Activated naive CD8-positive, alpha-beta T cell treated with anti-CD3 and anti-CD28 coated beads for 36 hours (primary cell): ENCODE measurements at places on chromosomes 16 and 17. TPM values are rescaled to one million over a fixed set of nuclear protein-coding genes. Genes with fewer than 3 reads are reported as not detected.

The NOL3 gene
- 6.4 TPM for total RNA-seq

The NGFR gene
- total RNA-seq: not detected

The TSEN54 gene
- total RNA-seq: 45.5 TPM

The CLEC18A gene
- total RNA-seq: not detected

The GAS7 gene
- total RNA-seq: 1.2 TPM

DNA sequence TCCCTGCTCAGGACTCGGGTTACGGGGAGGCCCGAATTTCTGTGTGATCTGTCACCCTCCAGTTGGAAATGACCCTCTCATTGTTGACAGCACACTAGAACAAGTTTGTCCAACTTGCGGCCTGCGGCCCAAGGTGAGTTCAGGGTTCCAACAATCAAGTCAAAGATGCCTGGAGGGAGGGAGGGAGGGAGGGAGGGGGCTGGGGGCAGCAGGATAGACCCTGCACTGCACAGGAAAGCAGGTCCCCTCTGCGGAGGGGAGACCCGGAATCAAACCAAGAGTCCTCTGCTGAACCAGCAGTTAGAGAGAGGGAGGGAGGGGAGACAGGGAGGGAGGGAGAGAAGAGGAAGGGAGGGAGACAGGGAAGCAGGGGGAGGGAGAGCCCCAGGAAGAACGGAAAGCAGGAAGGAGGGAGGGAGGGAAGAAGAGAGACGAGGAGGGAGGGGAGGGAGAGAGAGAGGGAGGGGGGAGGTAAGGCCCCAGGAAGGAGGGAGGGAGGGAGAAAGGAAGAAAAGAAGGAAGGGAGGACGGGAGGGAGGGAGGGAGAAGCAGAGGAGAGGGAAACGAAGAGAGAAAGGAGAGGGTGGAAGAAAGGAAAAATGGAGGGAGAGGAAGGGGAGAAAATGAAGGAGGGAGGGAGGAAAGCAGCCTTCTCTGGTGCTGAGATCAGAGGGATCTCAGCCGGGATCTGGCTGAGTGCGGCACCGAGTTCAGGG lies 96.7 kb upstream of the CDH5 start:
- no peak for DNase-seq

GRCh38 chr16:58048494-58049231 lies 23.1 kb downstream of the MMP15 start:
- no peak for DNase-seq

DNA sequence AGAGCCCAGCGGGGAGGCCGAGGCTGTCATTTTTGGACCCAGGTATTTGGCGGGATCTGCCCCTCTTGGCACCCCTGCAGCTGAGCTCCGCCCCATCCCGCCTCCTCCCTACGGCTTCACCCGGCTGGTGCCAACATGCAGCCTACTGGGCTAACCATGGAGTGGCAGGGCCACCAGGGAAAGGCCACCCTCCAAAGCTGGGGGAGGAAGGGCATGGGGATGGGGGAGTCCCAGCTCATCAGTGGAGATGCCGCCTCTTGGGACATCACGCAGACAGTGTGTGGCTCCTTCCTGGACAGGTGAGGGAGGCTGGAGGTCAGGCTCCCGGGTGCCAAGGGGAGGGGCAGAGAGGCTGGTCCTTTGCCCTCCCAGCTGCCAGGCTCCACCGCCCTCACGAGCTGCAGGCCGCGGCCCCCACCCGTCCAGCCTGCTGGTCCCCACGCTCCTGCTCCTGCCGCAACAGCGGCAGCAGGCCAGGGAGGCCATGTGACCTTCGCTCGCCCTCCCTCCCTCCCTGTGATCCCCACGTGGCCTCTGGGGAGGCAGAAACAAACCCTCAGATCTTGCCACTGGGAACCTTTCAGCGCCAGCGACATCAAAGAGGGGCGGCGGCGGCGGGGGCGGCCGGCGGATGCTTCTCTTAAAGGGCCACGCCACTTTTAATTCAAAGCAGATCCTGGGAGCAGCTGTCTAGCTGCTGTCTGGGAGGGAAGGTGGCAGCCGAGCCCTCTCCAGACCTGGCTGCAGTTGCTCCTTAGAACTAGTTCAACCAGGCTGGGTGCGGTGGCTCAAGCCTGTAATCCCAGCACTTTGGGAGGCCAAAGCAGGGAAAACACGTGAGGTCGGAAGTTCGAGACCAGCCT lies 6.8 kb upstream of the NOTUM start:
- peak; percentile 91 for DNase-seq

DNA sequence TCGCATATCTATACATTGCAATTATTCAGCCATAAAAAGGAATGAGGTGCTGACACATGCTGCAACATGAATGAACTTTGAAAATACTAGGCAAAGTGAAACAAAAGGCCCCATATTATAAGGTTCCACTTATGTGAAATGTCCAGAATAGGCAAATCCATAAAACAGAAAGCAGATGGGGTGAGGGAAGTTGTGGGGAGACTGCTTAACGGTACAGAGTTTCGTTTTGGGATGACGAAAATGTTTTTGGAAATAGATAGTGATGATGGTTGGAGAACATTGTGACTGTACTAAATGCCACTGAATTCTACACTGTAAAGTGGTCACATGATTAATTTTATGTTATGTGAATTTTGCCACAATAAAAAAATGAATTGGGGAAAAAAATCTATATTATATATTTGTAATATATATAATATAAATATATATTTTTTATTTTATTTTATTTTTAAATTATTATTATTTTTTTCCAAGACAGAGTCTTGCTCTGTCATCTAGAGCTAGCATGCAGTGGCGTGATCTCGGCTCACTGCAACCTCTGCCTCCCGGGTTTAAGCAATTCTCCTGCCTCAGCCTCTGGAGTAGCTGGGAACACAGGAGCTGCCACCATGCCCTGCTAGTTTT lies 4.2 kb upstream of the GNA13 start:
- DNase-seq: no peak

GRCh38 chr17:28735242-28735722 lies 6.7 kb downstream of the NEK8 start:
- DNase-seq: no peak

- DNase-seq: no peak
Observed at GRCh38 chr16:78660795-78661194, 561.3 kb downstream of the WWOX start.

DNA sequence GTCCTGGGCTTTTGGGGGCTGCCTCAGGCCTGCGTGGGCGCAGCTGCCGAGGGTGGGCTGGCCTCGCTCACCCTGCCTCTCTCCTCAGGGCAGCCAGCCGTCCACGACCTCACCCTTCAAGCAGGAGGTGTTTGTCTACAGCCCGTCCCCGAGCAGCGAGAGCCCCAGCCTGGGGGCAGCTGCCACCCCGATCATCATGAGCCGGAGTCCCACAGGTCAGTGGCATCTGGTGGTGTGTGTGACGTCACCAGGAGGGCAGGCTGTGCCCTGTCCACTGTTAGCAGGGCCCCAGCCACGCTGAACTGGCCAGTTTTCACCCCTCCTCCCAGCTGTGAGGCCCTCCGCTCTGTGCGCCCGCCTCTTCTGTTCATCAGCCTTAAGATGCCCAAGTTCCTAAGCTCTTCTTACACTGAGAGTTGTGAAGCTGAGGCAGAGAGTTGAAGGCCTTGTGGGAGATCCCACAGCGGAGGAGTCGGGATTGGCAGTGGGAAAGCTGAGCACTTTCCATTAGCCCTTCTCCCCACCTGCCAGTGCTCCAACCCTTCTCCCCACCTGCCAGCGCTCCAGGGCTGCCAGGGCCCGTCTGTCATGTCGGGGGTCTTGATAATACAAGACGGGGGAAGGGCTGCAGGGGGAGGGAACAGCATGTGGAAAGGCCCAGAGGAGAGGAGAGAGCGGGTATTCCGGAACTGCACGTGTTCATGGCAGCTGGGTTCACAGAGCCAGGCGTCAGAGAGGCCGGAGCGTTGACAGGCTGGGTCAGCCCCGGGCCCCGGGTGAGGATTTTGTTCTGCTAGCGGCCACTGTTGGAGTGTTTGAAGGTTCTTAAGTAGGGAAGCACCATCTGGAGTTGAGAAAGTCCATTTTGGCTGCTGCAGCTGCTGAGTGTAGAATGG lies 36.3 kb downstream of the OR1D5 start:
- no peak for DNase-seq

- no peak for DNase-seq
Observed at GRCh38 chr17:7887038-7887481, 1.5 kb upstream of the CHD3 start.

DNA sequence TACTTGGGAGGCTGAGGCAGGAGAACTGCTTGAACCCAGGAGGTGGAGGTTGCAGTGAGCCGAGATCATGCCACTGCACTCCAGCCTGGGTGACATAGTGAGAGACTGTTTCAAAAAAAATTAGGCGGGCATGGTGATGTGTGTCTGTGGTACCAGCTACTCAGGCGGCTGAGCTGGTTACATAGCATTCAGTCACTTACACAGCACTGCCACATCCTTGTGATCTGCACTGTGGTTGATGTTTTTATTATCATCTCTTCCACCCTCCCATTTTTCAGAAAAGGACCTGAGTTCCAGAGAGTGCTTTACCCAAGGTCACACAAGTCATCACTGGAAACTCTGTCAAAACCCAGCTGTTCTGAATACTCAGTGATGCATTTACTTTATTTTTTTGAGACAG lies 14.8 kb upstream of the KPNB1 start:
- no peak for DNase-seq

GRCh38 chr17:51685287-51685909 lies 425.1 kb downstream of the UTP18 start:
- no peak for DNase-seq

GRCh38 chr17:28879886-28880571 lies 17.5 kb downstream of the FLOT2 start:
- DNase-seq: no peak

DNA sequence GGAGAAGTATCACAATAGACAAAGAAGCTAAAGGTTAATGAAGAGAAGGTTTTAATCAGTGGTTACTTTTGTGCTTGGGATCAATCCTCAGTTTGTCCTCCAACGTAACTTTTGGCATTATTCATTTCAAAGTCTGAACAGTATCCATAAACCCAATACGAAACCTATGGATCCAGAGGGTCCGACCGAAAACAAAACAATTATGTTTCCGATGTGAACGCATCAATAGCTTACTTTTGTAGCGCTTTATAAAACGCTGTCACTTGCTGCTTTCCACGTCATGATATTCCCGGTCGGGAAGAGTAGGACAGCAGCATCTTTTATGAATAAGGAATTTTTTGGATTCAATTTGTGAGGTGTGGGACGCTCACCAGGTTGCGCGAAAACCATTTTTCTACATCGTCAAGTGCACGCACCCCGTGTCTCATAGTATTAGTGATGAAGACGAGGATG lies 383.8 kb downstream of the ZFHX3 start:
- no peak for DNase-seq

DNA sequence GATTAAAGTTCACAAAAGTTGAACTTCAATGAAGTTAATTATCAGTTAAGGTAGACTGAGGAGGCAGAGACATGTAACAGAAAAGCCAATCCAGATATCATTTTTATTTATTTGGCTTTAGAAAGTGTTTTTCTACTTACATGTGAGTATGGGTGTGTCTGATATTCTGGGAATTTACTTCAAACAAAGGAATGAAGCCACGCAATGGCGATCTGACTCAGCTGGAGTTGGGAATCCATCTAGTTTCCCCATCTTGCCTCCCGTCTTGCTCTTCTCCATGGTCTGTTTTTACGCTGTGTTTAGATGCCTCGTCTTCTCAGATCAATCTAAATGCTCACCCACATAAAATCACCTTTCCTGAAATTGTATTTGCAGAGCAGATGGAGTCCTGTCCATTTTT lies 1.7 kb upstream of the KCNJ16 start:
- no peak for DNase-seq

DNA sequence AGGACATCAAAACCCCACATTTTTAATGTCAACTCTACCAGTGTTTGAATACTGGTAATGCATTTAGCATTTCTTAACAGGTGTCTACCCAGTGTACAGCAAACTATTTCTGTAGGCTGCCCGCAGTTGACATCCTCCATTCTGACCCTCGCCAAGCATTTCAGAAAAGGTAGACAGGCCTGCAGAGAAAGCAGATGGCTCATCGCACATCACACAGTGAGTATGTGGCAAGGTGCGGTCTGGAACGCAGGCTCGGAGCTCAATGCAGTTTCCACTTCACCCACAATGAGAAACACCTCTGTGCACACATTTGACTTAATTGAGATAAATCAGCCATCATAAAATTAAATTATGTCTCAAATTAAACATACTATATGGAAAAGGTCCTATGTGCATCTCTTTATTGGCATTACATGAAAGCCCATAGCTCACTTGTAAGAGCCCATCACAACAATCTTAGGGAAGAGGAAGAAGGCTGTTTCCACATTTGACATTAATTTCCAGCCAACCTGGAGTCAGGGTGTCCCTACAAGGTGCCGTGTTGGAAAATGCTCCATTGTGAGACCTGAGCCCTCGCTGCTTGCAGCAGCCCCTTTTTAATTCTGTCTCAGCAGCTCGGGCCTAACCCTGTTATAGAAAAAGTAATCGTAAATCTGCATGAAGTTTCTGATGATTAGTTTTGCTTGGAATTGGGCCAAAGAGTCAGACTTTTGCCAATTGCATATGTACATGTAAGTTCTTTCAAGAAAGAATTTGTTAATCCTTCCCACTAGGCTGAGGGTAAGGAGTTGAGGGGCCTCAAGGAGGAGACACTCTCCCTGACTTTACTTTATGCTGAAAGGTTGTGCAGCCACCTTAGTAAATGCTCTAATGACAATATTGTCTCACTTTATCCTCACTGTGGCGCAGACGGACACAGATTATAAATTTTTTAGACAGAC lies 378.7 kb upstream of the DYNLRB2 start:
- DNase-seq: no peak

DNA sequence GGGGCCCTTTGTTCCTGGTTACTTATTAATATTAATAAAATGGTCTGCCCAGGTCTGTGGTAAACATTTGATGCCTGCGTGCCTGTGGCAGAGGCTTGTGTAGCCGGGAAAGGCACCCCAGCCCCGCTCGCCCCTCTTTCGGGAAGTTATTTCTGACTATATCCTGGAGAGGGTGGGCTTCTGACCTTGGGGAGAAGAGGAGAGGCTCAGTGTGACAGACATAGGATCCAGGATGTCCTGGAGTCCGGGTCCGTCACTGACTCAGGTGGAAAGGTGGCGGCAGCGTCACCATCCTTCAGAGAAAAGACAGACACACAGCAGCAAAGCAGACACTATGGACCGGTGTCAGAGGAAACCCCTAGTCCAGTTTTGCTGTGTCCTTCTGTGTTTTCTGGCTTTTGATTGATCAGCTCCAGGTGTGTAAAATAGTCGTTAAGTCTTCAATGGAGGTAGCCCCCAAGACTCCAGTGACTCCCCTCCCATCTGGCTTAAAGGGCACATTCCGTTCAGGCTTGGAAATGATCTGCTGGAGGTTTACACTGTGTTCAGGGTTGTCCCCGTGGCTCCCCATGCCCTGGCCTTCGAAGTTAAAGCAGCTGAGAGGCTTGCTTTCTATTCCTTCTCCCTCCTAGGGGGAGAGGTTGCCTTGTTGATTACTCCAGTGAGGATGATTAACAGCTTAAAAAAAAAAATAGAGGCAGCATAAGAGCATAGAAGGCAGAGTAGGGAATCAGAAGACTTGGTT lies 81.6 kb downstream of the CCDC182 start:
- no peak for DNase-seq

GRCh38 chr17:17119533-17119932 lies 77.3 kb downstream of the MPRIP start:
- peak; percentile 61 for DNase-seq

- no peak for DNase-seq
Observed at GRCh38 chr17:511833-512251, 159.2 kb upstream of the RPH3AL start.

- no peak for DNase-seq
Observed at GRCh38 chr17:81337476-81337879, 42.4 kb upstream of the SLC38A10 start.

- DNase-seq: no peak
Observed at GRCh38 chr17:78426293-78426879, 47.9 kb downstream of the PGS1 start.
